ENCODE measurements at places on chromosomes 7 and 10. TPM values are rescaled to one million over a fixed set of nuclear protein-coding genes. Genes with fewer than 3 reads are reported as not detected.

Gene TMEM26
- polyA plus RNA-seq: 1.6 TPM

DNA sequence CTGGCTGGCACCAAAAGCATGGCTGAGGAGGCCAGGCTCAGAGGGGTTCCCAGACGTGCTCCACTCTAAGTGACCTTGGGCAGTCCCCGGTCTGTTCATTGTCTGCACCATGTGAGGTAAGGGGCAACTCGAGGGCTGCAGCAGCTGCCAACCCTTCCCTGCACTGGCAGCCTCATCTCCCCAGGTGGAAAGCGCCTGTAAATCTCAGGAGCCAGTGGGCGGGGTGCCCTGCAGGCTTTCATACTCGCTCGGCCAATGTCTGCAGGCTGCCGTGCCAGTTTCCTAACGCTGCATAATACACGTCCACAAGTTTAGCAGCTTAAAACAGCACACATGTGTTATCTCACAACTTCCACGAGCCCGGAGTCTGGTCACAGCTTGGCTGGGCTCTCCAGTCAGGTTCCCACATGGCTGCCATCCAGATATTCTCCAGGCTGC is 12.6 kb upstream of the GDF10 start:
- H3K36me3 ChIP-seq: no peaks in the 10 kb centered on the region
- no peak overlapping the region for H3K4me3 ChIP-seq
- DNase-seq: no peak
- H3K4me1 ChIP-seq: no peaks in the 10 kb centered on the region

GRCh38 chr10:14601872-14602725 is 172.6 kb downstream of the FAM107B start:
- H3K4me1 ChIP-seq: peaks cover 3% of the 10 kb centered on the region
- DNase-seq: no peak
- H3K27ac ChIP-seq: no peak overlapping the region
- peaks cover 2% of the 10 kb centered on the region for H3K27me3 ChIP-seq

DNA sequence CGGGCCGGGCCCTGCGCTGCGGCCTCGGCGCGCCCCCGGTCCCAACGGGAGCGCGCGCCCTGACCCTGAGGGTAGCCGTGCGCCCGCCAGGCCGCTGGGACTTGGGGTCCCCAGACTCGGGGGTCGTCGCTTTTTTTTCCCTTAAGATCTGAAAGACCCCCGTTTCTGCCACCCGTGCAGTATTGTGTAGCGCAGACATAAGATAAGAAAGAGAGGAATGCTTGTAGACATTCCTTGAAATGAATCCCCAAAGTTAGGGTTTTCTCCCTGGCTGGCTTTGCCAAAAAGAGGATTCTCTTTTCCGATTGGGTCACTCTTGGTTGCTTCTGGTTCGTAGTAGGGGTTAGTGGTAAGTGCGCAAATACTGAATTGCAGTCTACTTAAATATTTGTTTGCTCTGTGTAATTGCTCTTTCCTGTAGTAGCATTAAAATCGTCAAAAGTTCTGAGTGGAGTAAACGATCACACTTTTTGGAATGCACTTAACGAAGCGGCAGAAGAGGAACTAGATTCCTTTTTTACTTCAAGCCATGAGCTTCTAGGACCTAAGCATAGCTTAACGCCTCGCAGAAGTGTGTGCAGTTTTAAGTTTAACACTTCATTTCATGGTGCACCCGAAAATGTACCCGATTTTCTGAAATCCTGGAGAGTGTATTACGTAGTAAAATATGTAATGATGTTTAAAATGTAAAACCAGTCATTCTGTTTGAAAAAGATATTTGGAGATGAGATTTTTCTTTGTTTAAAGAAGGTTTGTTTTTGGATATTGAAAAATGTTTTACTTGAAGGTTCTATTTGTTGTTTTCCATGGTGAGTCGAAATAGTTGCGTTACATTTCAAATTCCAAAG is 1.3 kb downstream of the CUL1 start:
- peaks cover 12% of the 10 kb centered on the region for H3K4me1 ChIP-seq
- H3K27ac ChIP-seq: peak overlapping the region; percentile 94
- H3K36me3 ChIP-seq: no peaks in the 10 kb centered on the region
- no peak for DNase-seq

- no peaks in the 10 kb centered on the region for H3K4me1 ChIP-seq
- H3K4me3 ChIP-seq: no peak overlapping the region
- H3K27me3 ChIP-seq: no peaks in the 10 kb centered on the region
- no peak for DNase-seq
- no peaks in the 10 kb centered on the region for H3K36me3 ChIP-seq
- H3K27ac ChIP-seq: no peak overlapping the region
These were observed 18.0 kb downstream of the TAS2R40 start for GRCh38 chr7:143239813-143240212.

All from H1 (cell line).